ENCODE measurements at places on chromosomes 2 and 18.
A peak's percentile ranks its signal among the peaks of the same experiment; 100 is the strongest.

DNA sequence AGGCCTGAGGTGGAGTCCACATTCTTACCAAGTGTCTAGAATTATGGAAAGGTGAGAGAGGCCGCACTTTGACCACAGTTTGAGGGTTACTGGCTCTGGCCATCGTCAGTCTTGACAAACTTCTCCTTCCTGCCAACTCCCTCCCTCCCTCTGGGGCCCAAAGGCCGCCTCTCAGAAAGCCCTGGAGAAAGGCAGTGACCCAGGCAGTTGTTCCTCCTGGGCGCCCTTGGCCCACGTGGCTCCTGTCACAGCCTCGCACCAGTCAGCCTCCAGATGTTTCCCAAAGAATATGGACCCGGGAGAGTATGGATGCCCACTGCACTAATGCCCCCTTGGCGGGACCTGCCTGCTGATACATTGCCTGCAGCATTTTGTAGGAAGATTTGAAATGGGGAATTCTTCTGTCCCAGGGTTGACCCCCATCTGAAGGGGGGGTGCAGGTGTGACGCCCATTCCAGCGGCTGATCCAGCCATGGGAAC is 61.7 kb downstream of the ASB1 start:
- no peak for DNase-seq

DNA sequence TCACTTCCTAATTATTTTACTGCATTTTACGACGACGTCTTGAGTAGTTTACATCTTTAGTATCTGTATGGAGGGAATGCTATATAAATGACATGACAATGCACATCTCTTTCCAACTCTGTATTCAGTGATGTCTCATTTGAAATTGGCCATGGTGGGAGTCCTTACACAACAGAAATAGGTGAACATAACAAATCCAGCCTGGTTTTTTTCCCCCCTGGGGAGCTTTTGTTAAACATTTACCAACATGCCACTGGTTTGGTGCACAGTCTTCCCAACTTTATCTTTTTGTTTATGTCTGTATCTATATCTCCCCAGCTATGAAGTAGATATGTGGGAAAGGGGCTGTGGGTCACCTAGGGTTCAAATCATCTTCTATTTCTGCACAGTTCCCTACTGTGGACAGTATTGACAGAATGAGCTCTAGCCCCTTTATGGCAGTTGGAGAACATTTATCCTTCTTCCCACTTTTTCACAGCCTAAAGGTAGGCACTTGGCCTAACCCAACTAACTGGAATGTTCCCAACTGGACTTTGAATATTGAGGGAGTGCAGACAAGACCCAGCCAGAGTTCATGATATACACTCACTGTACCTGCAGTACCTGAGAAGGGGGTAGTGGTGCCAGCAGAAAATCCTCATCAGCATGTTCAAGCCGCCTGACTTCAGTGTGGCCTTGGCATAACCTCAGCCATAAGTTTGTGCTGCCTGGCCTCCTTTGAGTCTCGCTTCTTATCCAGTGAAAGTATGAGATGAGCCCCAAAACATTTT is 5.7 kb upstream of the RTKN start:
- no peak for DNase-seq

DNA sequence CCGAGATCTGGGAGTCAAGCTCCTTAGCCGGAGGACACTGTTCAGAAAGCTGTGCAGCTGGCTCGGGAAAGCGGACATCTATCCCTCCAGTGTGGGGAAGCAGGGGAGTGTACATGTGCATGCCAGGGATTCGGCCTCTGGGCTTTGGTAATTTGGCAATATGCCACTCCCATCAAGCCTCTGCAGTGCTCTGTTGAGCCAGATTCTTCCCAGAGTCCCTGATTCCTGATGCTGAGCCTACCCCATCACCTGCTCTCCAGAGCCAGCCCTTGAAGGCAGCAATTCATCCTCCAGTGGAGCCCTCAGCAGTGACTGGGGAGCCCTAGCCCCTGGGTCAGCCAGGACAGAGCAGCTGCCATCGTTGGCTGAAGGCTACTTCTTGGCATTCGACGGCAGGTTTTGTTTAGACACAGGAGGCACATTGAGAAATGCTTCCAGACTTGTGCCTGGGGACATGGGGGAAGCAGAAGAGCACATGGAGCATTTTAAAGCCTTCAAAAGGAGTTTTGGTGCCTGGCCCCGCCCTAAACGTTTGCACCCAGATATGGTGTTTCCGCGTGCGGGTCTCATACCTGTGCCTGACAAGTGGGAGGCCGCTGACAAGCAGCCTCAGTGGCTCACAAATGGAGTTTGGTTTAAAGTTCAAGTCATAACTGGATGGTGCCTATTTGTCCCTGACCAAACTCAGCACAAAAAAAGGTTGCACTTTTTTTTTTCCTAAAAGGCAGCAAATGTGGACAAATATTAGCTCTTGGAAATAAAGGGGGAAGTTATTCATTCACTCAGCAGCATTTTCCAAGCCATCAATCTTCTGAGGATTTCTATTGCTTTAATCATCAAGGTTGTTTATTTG is 272.8 kb downstream of the CYRIA start:
- DNase-seq: no peak

- no peak for DNase-seq
Observed at GRCh38 chr2:143680885-143681405, 551.7 kb downstream of the ARHGAP15 start.

- no peak for DNase-seq
Observed at GRCh38 chr2:54699665-54700064, 23.8 kb upstream of the EML6 start.

DNA sequence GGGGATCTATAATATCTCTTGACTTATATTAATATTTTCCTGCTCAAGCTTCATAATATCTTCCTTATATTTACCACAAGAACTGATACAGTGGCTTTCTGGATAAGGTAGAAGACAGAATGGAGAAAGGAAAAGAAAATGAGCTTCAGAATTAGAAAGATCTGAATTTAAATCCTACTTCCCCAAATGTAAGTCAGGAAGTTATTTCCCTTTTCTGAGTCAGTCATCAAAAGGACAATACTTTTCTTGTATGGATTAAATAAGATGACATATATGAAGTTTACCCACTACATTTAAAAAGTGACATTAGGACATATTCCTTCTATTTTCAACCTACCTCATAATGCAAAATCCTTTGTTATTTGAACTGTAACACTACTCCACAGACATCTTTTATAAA is 19.0 kb downstream of the KRCC1 start:
- no peak for DNase-seq

DNA sequence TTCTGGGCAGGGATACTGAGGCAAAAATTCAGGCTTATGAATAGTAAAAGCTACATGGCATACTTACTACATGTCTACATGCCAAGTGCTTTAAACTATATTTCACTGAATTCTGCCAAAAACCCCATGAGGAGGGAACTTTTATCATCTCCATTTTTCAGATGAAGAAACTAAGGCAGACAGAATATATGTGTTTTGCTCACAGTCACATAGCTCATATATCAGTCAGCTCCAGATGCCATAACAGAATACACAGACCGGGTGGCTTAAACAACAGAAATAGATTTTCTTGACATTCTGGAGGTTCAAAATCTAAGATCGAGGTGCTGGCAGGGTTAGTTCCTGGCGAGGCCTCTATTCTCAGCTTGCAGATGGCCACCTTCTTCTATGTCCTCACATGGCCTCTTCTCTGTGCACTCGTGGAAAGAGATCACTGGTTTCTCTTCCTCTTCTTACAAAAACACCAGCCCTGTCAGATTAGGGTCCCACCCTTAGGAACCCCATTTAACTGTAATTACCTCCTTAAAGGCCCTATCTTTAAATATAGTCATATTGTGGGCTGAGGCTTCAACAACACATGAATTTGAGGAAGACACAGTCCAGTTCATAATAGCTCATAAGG is 27.1 kb upstream of the CREB1 start:
- no peak for DNase-seq

GRCh38 chr18:50286391-50287027 is 983 bp downstream of the CXXC1 start:
- DNase-seq: no peak

GRCh38 chr2:231683292-231684235 is 24.8 kb upstream of the PTMA start:
- peak; percentile 40 for DNase-seq

DNA sequence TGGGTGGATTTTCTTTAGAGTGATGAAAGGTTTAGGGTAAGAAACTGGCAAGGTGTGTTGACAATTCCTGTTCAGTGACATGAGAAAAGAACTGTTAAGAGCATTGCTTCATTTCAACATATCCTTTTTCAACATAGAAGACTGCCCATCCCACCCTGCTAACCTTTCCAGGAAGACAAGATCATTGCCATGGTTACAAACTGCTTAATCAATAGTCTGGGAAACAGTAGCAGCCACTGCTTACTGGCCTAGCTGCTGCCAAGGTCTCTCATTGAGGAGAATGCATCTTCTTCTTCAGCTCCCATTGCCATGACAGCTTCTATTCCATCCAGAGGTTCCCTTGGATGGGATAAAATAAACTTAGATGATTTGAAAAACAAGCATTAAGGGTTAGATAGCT is 212.1 kb downstream of the LRRTM1 start:
- DNase-seq: no peak

DNA sequence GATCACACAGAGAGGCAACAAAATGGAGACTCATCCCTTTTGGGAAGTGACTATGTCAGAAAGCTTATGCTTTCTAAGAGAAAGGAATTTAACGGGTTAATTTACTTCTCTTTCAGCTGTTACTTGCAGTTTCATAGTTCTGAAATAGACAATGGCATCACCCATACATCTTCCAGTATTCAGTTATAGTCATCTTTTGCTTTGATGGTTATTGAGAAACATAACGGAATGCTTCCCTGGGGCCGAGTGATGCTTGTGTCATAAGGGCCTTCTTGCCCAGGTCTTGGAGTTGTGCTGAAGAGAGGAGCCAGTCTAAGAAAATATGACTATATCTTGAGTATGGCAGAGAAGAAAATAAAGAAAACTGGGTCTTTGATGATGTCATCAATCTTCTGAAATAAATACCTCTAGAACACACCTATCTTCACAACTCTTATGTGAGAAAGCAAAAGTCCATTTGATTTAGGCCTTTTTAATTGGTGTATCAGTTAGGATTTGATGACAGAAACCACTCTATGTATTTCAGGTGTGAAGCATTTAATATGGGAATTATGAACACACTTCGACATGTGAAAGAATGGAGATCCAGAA is 328.2 kb downstream of the LRRTM4 start:
- DNase-seq: no peak

GRCh38 chr18:33838054-33838453 is 260.0 kb downstream of the ASXL3 start:
- no peak for DNase-seq

GRCh38 chr2:47083886-47084687 is 71.0 kb downstream of the STPG4 start:
- no peak for DNase-seq

DNA sequence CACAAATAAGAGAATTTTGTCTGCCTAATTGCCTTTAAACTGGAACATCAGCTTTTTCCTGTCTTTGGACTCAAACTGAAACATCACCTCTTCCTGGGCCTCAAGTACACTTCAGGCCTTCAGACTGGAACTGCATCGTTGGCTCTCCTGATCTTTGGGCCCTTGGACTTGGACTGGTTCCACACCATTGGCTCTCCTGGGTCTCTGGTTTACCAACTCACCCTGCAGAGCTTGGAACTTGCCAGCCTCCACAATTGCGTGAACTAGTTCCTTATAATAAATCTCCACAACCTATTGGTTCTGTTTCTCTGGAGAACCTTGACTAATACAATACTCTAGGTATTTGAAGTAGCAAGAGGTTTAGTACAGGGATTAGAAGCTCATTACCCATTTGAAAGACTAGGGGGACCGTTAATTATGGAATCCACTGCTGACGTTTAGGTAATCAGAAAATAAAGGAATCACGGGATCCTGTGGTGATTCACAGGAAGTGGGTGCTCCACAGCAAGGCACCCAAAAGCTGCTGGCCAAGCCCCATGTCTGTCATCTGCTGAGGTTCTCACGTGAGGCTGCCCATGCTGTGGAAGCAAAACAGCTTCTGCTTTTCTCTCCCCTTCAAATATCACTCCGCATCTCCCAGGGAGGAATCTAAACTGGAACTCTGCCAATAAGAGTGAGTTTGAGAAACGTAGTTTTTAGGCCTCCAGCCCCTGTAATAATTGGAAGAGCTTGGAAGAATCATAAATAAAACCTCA is 20.0 kb upstream of the SGPP2 start:
- no peak for DNase-seq

Measured in NCI-H2081 treated with DMSO at 0.1 percent for 48 hours (cell line).